ENCODE measurements at places on chromosomes 16 and 17.
A peak's percentile ranks its signal among the peaks of the same experiment; 100 is the strongest.

DNA sequence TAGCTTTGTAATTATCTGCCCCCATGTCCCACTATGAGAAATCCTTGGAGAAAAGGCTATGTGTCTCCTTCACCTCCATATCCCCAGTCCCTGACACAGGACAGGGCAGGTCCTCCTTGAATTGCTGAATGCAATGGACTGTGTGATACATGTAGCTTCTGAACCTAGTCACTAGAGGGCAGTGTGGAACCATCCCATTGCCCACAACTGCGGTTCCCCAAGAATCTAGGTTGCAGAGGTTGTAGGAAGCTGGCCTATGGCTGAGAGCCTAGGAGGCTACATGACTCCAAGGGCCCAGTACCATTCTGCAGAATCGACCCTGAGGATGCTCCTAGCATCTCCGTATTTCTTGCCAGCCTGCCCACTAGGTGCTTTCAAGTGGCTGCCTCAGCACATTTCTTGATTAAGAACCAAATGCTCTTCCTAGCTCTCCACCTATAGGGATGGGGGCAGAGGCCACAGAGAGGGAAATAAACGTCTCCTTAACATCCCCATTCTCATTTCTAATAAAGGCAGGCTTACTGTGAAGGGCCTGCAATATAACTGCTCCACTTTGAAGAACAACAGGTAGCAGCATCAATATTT is 394.0 kb downstream of the CA10 start:
- DNase-seq: peak; percentile 87

DNA sequence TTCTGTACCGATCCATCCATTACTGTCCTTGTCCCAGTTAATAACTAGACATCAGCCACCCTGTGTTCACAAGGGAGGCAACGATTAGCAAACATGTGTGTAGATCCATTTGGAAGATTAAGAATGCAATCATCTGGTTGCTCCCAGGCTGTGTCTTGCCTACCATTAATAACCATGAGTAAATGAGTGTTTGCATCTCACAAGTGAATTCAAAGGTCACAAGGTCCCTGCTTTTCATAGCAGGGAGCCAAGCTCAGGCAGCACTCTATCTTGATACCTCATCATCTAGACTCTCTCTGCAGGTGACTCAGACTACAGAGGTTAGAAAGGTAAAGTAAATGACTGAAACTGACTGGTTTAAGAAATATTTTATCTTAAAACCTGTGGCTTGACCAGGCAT is 25.3 kb downstream of the VWA3A start:
- no peak for DNase-seq

- DNase-seq: no peak
These were observed 39.3 kb downstream of the ABAT start for GRCh38 chr16:8713635-8714172.

DNA sequence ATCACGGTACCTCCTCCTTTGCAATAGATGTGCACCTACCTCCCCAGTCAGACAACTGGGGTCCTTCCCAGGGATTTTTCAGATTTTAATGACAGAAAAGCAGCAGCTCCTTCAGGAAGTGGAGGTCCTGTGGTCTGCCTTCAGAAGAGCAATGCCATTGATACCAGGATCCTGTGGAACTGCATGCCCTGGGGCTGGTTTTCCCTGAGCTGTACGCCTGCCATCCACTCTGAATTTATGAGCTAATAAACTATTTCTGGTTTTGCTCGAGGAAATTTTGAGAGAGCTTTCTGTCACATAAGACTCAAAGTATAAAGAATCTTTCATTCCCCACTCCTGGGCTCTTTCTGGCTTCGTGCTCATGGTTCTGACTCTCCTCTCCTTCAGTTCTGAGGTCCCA is 10.0 kb upstream of the CCL23 start:
- DNase-seq: no peak

GRCh38 chr17:72579990-72580320 is 459.1 kb downstream of the SOX9 start:
- no peak for DNase-seq

All from H9 (cell line).